ENCODE measurements at places on chromosomes 5 and 9.

- DNase-seq, result no peak
These were observed 177.6 kb upstream of the ST8SIA4 start for GRCh38 chr5:101080462-101081240.

GRCh38 chr5:143359869-143360268 lies 43.6 kb downstream of the NR3C1 start:
- DNase-seq, result no peak

DNA sequence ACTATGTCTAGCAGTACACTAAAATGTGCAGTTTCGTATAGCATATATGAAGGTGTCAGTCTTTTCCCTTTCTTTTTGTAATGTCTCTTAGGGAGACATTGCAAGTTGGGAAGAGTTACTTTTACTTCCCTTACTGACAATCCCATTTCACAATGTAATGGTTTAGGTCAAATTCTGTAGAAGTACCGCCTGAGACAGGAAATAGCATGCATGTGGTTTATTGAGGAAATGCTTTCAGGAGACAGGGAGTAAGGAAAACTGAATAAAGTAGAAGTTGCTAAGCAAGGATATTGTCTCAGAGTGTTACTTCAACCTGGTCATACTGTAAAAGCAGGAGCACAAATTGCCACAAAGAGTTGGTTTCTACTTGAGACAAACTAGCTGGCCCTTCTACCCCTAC lies 32.1 kb upstream of the MSANTD3 start:
- no peak for DNase-seq

GRCh38 chr5:93675460-93676450 lies 65.6 kb downstream of the POU5F2 start:
- no peak for DNase-seq

GRCh38 chr9:28190981-28191380 lies 617.7 kb upstream of the C9orf72 start:
- no peak for DNase-seq

GRCh38 chr5:143707806-143708205 lies 104.2 kb upstream of the HMHB1 start:
- DNase-seq, result no peak

- no peak for DNase-seq
These were observed 8.5 kb downstream of the PCDH12 start for GRCh38 chr5:141949511-141949910.

- DNase-seq, result no peak
These were observed 2.4 kb downstream of the MRPL36 start for GRCh38 chr5:1797103-1797800.

GRCh38 chr5:37825334-37825915 lies 14.4 kb downstream of the GDNF start:
- DNase-seq, result no peak

- DNase-seq, result no peak
These were observed 8.7 kb upstream of the GFRA3 start for GRCh38 chr5:138282920-138283742.

DNA sequence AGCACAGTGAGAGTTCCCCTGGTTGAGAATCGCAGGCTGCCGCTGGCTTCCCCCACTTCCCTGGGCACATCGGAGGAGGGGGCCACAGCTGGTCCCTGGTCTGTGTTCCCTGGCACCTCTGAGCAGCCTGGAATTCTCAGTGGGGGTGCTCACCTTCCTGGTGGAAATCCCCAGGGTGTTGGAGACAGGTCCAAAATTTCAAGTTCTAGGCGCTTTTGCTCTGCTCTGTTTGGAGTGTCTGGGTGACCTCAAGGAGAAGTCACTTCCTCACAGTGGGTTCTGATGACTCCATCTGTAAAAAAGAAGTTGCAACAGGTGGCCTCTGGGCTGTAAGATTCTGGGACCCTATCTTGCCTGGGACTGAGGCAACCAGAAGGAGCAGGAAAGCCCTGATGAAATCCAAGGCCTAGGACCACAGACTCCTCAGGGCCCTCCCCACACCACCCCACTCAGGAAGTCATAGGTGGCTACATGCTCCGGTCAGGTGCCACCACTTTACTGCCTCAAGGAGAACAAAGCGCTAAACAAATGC lies at the start of gene TRAF1:
Gene TRAF1, minus strand, starts transcription at position 400 of the 532 bp plus-strand sequence. CDS start 721 bp downstream, outside the sequence.
- peak; percentile 25 for DNase-seq

DNA sequence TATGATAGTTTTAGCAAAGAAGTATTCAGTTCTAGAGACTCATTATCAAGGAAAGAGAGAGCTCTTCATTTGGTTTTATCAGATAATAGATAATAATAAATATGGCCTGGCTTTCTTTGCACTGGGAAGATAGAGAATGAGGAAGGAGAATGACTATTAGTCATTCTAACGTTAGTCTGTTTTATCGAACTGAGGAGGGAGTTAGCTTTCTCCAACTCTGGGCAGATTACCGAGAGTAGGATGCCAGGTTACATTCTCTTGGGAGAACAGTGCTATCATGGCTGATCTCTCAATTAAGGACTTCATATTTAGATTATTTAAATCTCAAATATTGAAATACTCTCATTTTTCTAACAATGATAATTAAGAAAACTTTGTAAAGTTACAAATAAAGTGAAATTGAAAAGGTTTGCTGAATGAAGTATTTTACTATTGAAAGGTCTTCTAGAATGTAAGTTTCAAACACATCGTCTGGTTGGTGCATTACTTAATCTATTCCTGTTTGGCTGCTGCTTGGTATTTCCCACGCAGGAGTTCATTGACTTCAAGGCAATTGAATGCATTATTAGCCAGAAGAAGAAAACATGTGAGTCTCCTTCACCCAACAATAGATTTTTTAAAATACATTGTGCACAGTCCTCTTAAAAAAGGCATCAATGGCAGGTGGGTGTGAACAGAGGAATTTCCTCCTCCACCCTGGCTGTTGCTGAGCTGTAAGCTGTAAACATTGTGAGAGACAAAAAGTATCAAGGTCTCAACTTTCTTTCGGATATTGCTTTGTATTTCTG lies 140.8 kb downstream of the C9orf152 start:
- DNase-seq, result no peak

GRCh38 chr5:169723103-169723831 lies 86.2 kb downstream of the DOCK2 start:
- no peak for DNase-seq

DNA sequence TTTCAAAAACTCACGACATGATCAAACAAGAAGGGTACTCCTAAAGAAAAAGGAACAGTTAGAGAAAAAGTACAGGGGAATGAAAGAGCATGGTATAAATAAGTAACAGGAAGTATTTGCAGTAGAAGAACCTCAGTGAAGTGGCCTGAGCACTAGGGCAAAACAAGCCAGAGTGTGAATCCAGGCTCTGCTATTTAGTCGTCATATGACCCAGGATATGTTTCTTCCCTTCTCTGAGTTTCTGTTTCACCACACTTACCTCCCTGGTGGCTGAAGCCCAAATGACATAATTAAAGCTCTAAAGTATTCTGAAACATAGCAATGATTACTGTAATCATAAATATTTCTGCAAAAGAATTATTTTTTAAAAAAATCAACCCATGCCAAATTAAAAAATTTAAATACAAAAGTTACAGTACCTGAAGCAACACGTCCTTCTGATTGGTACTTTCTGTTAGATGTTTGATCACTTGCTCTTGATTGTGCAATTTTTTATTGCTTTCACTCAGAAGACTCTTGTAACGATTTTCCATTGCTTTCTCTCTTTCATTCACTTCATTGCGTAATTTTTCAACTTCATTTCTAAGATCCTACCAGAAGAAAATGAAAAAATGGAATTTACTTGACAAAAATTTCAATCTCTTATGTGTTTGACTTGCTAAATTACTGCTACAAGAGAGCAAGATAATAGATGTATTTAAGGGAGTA lies 88.9 kb downstream of the CDK5RAP2 start:
- no peak for DNase-seq

DNA sequence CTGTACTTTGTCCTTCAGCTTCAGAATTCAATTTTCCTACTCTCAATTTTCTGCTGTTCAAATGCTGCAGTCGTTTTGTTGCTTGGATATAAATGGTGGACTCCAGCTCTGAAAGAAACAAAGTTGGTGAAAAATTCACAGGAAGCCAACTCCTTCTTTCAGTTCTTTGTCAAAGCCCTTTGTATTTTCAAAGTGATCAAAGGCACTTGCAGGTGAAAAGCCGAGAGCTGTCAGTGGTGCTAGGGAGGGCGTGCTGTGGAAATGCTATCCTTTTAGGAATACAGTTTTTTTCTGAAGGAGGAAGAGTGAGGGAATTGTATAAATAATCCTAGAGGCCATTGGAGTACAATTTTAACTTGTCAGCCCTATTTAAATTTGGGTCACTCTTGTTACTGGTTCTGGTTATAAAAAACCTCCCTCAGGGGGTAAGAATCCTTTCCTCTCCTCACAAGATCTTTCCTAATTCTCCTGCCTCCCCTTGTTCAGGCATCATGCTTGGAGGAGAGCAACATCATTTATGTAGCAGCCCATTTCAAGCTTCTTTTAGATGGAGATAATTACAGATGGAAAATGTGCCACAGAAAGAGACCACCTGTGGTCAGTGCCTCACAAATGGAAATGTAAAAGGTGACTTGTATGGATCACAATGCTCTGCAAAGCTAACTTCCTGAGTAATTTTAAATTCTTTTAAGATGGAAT lies 62.5 kb upstream of the GHR start:
- DNase-seq, result no peak

GRCh38 chr9:84303061-84303460 lies 37.5 kb downstream of the SLC28A3 start:
- DNase-seq, result no peak

Measured in T-helper 9 cell (primary cell).